ENCODE measurements at places on chromosomes 2 and 18. TPM values are rescaled to one million over a fixed set of nuclear protein-coding genes. Genes with fewer than 3 reads are reported as not detected.

The AMER3 gene
- total RNA-seq: not detected

The GPAT2 gene
- 9.9 TPM for total RNA-seq

The PRKAG3 gene
- total RNA-seq: not detected

The PAIP2B gene
- 12.2 TPM for total RNA-seq

GRCh38 chr18:41771973-41772372 lies 183.1 kb upstream of the PIK3C3 start:
- no peaks in the 10 kb centered on the region for H3K4me1 ChIP-seq
- DNase-seq: no peak
- no peaks in the 10 kb centered on the region for H3K27me3 ChIP-seq
- H3K36me3 ChIP-seq: no peaks in the 10 kb centered on the region

DNA sequence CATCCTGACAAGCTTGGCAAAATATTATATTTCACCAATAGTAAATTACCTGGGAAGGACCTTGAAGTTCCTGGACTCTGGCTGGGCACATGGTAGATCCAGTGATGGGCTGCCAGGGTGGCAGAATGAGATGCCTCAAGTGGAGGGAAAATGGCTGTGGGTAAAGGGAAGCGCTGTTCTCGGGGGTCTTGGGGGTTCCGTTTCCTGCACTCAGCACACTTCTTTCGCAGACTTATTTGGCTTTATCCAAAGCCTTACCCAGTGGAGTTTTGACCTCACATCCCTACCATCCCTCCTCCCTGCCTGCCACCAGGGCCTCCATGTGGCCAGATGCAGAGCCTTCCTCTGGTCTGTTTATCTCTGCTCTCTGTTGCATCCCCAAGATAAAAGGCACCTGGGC lies 654.9 kb upstream of the HS6ST1 start:
- no peak overlapping the region for H3K27ac ChIP-seq
- H3K36me3 ChIP-seq: no peaks in the 10 kb centered on the region
- peaks cover 2% of the 10 kb centered on the region for H3K4me1 ChIP-seq
- H3K27me3 ChIP-seq: no peaks in the 10 kb centered on the region
- no peak for DNase-seq

The INHBB gene
- not detected for total RNA-seq

DNA sequence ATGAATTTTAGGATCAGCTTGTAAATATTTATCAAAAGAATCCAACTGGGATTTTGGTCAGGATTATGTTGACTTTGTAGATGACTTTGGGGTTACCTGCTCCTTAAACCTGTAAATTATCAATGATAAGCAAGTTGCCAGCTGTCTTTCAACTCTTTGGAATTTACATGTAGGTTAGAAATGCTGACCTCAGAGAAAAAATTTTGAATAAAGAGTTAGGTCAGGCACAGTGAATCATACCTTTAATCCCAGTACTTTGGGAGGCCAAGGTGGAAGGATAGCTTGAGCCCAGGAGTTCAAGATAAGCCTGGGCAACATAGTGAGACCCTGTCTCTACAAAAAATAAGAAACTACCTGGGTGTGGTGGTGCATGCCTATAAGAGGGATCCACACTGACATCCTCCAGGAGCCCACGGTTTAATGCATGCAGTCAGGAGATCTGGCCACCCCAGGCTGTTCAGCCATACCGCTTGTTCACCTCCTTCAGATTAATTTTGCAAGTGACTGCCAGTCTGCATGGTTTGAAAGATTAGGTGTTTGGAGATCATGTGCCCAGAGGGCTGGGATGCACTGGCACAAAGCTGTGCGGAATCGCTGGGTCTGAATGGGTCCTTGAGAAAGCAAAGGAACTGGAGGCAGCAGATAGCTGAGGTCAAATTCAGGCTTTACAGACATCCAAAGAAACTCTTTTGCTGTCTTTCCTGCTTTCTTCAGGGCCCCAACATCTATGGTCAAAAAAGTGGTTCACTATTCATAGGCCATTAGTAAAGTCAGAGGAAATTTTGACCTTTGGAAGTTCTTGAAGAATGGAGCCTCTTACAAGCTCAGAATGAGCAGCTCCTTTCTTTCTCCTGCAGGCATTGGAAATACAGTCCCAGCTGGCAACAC lies 83.4 kb upstream of the TXNDC2 start:
- H3K36me3 ChIP-seq: no peaks in the 10 kb centered on the region
- H3K27ac ChIP-seq: no peak overlapping the region
- no peak for DNase-seq
- no peaks in the 10 kb centered on the region for H3K4me1 ChIP-seq
- peaks cover 40% of the 10 kb centered on the region for H3K27me3 ChIP-seq

DNA sequence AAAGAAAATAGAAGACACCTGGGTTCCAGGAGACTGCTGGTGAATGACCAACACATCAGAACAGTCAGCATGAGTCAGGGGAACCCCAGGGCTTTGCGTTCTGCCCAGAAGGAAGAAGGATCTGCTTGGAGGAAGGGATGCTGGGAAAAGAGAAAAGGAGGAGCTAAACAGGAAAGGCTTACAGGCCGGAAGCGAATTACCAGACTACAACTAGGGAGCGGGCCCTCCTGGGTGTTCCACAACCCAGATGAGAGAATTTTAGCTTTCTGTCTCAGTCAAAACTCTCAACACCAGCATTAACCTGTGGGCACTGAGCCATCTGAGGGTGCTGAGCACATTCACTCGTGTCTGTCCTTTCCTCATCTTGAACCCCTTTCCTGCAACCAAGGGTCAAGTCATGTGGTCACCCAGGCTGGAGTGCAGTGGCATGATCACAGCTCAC lies 19.2 kb downstream of the CDC42EP3 start:
- H3K36me3 ChIP-seq: peaks cover 15% of the 10 kb centered on the region
- peak overlapping the region; percentile 97 for H3K27ac ChIP-seq
- no peak for DNase-seq
- no peak overlapping the region for H3K4me3 ChIP-seq
- no peaks in the 10 kb centered on the region for H3K27me3 ChIP-seq

- H3K27me3 ChIP-seq: no peaks in the 10 kb centered on the region
- H3K27ac ChIP-seq: no peak overlapping the region
- H3K4me3 ChIP-seq: no peak overlapping the region
- no peaks in the 10 kb centered on the region for H3K36me3 ChIP-seq
These were observed 18.7 kb upstream of the SMAD2 start for GRCh38 chr18:47949202-47949601.

DNA sequence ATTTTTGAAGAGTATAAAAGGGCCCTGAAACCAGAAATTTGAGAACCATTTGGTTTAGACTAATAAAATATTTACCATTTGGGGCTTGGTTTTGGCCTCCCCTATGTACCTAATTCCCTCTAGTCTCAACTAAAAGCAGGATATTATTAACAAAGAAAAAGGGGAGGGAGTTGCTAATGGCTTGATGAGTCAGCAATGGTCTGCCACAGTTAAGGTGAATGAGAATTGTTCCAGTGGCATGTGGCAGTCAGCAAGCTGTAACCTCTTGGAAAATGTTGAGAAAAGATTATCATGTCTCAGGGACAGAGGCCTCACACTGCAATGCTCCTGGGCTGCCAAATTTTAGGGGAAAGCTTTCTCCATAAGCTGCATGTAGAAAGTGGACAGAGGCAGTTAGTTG lies 20.1 kb upstream of the SLC39A10 start:
- DNase-seq: no peak
- no peaks in the 10 kb centered on the region for H3K27me3 ChIP-seq
- no peak overlapping the region for H3K4me3 ChIP-seq
- peaks cover 6% of the 10 kb centered on the region for H3K4me1 ChIP-seq
- no peaks in the 10 kb centered on the region for H3K36me3 ChIP-seq
- H3K27ac ChIP-seq: no peak overlapping the region

GRCh38 chr2:60371681-60372080 lies 181.8 kb downstream of the BCL11A start:
- H3K27ac ChIP-seq: no peak overlapping the region
- no peak overlapping the region for H3K4me3 ChIP-seq
- no peaks in the 10 kb centered on the region for H3K36me3 ChIP-seq
- peaks cover 37% of the 10 kb centered on the region for H3K4me1 ChIP-seq
- H3K27me3 ChIP-seq: no peaks in the 10 kb centered on the region
- no peak for DNase-seq

The CPO gene
- not detected for total RNA-seq

DNA sequence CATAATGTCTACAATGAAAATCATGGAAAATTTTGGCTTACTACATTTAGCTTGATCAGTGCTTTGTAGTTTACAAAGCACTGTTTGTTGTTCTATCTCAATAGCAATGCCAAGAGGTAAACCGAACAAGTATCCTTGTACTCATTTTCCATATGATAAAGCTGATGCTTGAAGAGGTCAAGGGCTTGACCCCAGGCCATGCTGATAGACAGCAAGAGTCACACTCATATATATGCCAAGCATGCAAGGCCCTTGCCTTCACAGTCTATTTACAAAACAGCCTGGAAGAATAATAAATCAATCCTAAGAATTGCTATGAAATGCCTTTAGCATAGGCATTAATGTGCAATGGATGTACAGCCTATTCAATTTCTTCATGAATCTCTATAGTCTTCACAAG lies 71.8 kb downstream of the SLC8A1 start:
- no peak for DNase-seq
- H3K4me3 ChIP-seq: no peak overlapping the region
- no peaks in the 10 kb centered on the region for H3K4me1 ChIP-seq
